ENCODE measurements at places on chromosomes 2 and 18.

- no peak for DNase-seq
These were observed 1.1 kb upstream of the SULT6B1 start for GRCh38 chr2:37189452-37190153.

- no peak for DNase-seq
These were observed 44.0 kb downstream of the DNMT3A start for GRCh38 chr2:25297738-25298137.

GRCh38 chr2:191217580-191217979, 27.6 kb upstream of the MYO1B start:
- no peak for DNase-seq

DNA sequence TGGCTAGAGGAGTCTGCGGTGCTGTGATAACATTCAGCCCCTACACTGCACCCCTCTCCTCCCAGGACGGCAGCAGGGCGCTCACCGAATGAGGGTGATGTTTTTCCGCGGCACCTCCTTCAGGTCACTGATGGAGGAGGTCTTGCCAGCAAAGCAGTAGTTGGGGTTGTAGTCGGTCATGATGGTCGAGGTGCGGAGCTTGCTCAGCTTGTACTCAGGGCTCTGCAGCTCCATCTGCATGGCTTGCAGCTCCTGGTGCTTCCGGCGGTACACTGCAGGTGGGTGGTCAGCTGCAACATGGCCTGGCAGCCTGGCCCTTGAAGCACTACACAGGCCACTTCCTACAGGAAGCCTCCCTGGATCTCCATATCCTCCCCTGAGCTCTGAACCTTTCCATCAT, 108.0 kb downstream of the CLIP4 start:
- no peak for DNase-seq

GRCh38 chr2:47602996-47603395, 179.9 kb upstream of the MSH6 start:
- DNase-seq, result no peak

GRCh38 chr2:223870840-223871611, 33.6 kb upstream of the AP1S3 start:
- DNase-seq, result no peak

- no peak for DNase-seq
These were observed 159.0 kb upstream of the TMEM200C start for GRCh38 chr18:6054256-6054842.

GRCh38 chr2:39158351-39158750, 37.5 kb upstream of the SOS1 start:
- no peak for DNase-seq

GRCh38 chr2:12791906-12792305, 75.2 kb downstream of the TRIB2 start:
- DNase-seq, result no peak

Data from nucleus accumbens (tissue), 56 donors.